Tibial nerve (tissue), 4 donors: ENCODE measurements at places on chromosomes 12 and 14.

- DNase-seq: no peak
- peaks cover 3% of the 10 kb centered on the region for H3K36me3 ChIP-seq
- H3K4me1 ChIP-seq: peaks cover 34% of the 10 kb centered on the region
- peak overlapping the region; percentile 80 for H3K27ac ChIP-seq
Measured at GRCh38 chr14:90301122-90301521, 30.6 kb downstream of the NRDE2 start.

- no peaks in the 10 kb centered on the region for H3K4me1 ChIP-seq
- H3K27ac ChIP-seq: no peak overlapping the region
- peaks cover 17% of the 10 kb centered on the region for H3K27me3 ChIP-seq
- H3K4me3 ChIP-seq: no peak overlapping the region
- H3K36me3 ChIP-seq: no peaks in the 10 kb centered on the region
- DNase-seq: no peak
Measured at GRCh38 chr14:104319491-104320241, 181.3 kb downstream of the KIF26A start.

DNA sequence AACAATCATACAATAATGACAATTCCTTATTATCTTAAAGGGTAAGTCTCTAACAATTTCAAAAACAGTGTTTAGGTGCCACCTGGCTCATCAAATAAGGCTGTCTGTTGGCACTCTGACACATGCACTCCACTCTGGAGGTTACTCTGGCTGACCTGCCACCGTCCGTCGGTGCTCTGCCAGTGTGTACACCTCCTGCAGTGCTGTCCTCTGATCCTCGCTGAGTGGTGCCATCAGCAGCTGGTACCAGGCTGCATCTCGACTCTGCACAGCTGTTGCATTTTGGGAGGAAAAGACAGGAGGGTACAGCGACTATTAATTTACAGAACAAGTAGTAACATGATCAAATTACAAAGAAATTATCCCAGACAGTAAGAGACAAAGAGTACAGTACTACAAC, 63.9 kb downstream of the IPO8 start:
- no peak overlapping the region for H3K27ac ChIP-seq
- no peak for DNase-seq
- peaks cover 8% of the 10 kb centered on the region for H3K36me3 ChIP-seq
- no peaks in the 10 kb centered on the region for H3K4me1 ChIP-seq

DNA sequence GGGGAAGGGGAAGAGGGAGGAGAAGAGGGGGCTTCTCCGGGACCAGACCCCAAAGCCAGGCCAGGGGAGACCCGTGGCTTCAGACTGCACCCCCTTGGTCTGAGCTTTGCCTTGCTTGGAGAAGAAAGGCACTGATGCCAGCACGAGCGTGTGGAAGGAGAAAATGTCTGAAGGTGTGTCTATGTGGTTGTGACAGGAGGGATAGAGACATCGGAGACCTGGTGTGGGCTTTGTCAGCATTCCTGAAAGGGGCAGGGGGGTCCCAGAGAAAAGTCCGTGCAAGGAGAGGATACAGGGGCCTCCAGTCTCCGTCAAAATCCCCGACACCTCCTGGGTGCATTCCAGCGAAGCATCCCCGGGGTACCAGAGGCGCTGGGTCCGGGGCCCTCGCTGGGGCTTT, 139.0 kb upstream of the LHX5 start:
- H3K4me3 ChIP-seq: no peak overlapping the region
- H3K27ac ChIP-seq: no peak overlapping the region
- H3K4me1 ChIP-seq: no peaks in the 10 kb centered on the region
- DNase-seq: no peak

GRCh38 chr12:123076604-123077297, 74.1 kb downstream of the PITPNM2 start:
- no peaks in the 10 kb centered on the region for H3K36me3 ChIP-seq
- H3K27ac ChIP-seq: no peak overlapping the region
- peaks cover 24% of the 10 kb centered on the region for H3K4me1 ChIP-seq
- DNase-seq: no peak
- H3K4me3 ChIP-seq: no peak overlapping the region

DNA sequence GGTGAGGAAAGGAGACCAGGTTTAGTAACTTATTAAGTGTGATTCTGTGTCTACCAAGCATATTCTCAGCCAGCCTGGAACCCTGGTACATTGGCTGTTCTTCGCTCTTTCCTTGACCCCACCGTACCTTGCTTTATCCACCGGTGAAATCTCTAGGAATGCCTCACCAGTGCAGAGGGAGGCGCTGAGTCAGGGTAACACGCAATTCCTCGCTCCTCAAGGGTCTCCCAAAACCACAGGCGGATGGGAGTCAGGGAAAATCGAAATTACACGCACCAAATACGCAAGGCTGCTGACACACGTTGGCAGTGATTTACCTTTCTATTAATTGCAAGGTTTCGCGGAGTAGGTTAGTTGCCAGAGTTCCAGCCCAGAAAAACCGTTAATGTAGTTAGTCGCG, 845 bp downstream of the L3HYPDH start:
- H3K36me3 ChIP-seq: peaks cover under 1% of the 10 kb centered on the region
- no peak for DNase-seq
- H3K27me3 ChIP-seq: no peaks in the 10 kb centered on the region
- peak overlapping the region; percentile 91 for H3K4me3 ChIP-seq
